HS-5 (cell line): ENCODE measurements at places on chromosomes 5 and 9.

- DNase-seq = no peak
Measured at GRCh38 chr9:113156880-113157279, 6.1 kb downstream of the SLC31A2 start.

DNA sequence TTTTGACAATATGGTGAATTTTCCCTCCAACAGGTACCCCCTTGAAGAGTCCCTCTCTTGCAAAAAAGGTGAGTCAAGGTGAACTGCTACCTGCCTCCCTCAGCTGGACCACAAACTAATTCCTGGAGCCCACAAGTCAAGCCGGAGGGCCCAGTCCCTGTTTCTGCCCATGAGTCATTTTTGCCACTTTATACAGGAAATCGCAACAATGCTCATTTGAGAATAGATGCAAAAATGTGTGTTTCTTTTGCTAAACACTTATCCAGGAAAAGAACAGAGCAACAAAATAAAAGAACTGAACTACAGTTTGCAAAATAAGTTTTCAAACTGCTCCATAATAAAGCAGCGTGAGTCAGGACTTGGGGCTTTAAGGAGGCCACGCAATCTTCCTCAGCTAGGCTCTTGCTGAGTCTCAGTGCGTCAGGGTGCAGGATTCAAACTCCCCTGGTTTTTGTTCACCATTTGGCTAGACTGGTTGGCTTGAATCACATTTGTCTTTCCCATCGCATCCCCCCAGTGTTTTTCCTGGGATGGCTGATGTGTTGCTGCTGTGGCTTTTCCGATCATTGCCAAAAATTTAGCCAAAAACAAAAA lies 102.7 kb downstream of the GOLPH3 start:
- no peak for DNase-seq

GRCh38 chr5:119752921-119753886 lies 123.8 kb downstream of the FAM170A start:
- no peak for DNase-seq

DNA sequence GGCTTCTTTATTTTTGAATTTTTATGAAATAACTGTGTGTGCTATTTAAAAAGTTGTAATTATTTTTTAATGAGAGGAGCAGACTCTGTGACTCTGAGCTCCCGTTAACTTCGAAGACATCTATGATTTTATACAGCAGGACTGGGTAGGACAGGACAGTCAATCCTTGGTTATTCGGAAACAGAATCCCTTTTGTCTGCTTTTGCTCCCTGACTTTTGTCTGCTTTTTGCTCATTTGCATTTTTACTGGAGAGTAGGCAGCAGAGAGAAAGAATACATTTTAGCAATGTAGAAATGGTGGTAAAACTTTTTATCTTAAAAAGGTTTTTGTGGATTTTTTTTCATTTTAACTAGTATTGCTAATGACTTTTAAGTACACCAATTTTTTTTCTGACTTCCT lies 303.6 kb downstream of the ARHGAP26 start:
- no peak for DNase-seq

DNA sequence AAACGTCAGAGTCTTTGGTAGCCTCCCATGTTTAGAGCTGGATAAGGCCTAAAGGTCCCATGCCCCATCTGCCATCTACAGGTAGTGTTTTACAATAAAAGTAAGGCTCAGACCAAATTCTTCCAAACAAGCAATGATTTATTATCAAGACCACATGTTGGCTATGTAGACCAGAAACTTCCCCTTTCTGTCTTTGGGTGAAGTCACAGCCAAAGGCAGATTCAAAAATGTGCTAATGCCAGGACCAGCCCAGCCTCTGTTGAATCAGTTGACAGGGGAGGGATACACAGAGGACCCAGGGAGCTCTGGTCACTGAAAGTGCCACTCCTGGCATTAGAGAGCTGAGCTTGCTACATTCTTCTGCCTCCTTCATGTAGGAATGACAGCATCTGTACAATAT lies 360.8 kb downstream of the NTRK2 start:
- DNase-seq = no peak

GRCh38 chr9:113707953-113708695 lies 168.0 kb upstream of the ZNF618 start:
- DNase-seq = no peak

GRCh38 chr5:109931049-109931780 lies 241.5 kb downstream of the MAN2A1 start:
- no peak for DNase-seq

DNA sequence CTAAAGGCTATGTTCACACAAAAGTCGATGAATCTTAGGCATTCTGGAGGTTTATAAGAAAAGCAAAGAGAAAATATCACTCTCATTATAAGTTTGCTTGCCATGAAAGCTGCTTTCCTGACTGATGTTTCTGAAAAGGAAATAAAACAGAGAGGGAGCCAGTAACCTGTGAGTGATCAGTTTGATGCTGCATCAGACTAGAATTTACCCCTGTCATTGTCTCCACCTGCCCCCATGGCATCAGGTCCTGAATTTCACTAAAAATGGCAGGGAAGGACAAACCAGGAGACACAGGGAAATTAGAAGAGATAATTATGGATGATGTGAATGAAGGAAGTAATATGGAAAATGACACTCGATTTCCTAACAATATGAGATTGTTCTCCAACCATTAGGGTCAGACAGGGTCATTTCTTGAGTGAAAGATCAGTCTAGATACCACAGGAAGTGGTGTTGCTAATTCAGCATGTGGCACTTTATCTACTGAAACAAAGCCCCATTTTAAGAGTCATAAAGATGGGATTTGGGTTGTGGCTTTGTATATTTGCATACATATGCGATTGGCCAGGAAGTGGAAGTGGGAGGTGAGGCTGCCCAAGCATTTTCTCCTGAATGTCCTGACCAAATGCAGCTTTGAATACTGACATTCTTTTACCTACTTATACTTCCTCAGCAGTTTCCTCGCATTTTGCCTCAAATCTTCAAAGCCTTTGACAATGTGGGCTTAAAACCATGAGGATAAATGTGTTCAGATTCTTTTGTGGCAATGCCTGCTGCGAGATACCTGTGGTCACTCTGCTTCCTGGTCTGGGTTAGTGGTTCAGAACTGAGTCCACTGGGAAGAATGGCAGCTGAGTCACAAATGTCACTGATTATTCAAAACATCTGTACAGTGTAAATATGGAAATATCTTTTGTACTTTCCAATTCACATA lies 29.7 kb downstream of the MEGF10 start:
- DNase-seq = peak; percentile 68
